Fibroblast of skin of right biceps (primary cell): ENCODE measurements at places on chromosomes 1 and 21.

GRCh38 chr1:233025567-233025966 is 75.2 kb downstream of the NTPCR start:
- DNase-seq: no peak

- no peak for DNase-seq
Measured at GRCh38 chr1:5223206-5223605, 568.8 kb downstream of the AJAP1 start.

DNA sequence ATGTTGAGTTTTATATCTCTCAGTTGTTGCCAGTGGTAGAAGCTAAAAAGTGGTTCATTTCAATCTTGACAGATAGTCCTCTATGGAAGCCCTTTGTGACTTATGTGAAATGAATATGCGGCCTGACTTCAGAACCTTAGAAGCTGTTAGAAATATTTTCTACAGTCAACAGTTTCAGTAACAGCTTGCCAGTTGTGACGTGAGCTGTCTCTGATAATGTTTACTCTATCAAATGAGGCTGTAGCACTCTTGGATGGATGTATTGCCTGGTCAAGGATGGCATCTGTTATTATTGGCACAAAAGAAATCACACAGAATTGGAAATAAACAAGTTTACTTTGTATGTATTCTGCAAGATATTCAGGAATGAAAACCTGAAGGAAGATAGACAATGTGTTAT is 31.9 kb downstream of the SNX7 start:
- DNase-seq: no peak

- DNase-seq: no peak
Measured at GRCh38 chr1:206933333-206933945, 11.7 kb upstream of the FCMR start.

- no peak for DNase-seq
Measured at GRCh38 chr21:36477001-36477400, 2.9 kb downstream of the CLDN14 start.

- no peak for DNase-seq
Measured at GRCh38 chr1:203627398-203627797, 766 bp downstream of the ATP2B4 start.
